ENCODE measurements at places on chromosomes 7 and 10.

- DNase-seq: no peak
Observed at GRCh38 chr10:78658645-78659597, 409.8 kb upstream of the ZMIZ1 start.

GRCh38 chr10:47339759-47340607 lies 8.2 kb upstream of the RBP3 start:
- no peak for DNase-seq

- DNase-seq: peak; percentile 36
Observed at GRCh38 chr7:98423043-98423442, 22.2 kb upstream of the BAIAP2L1 start.

DNA sequence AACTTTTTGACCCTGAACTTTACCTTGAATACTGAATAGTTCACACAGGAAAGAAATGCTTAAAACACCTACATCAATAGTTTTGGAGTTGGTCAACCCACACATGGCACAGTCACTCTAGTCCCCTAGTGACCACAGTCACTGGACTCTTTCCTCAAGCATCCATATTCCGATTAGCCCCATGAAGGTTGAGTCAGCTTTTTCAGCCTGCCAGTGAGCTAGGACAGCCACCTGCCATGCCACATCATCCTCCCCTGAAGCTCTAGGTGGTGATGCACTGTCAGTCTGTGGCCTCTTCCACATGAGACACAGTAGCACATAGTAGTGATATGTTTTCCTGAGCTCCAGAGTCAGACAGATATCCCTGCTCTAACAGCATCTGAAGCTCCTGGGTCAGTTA lies 537.2 kb downstream of the XPNPEP1 start:
- no peak for DNase-seq

DNA sequence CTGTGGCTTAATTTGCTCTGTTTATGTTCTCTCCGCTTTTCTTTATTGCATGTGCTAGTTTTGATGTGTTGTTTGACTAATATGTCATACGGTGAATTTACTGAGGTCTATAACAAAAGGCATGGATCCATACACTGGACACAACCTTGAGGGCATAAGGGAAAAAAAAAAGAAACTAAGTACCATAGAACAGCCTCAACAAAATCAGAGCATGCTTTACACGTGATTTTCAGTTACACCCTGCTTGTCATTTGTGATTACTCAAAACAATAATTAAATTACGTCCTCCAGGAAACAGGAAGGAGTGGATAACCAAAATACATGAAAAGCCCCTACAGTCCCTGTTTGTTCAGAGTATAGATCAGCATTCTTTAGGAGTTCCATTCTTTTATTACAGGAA lies 150.5 kb downstream of the CRPPA start:
- DNase-seq: no peak

DNA sequence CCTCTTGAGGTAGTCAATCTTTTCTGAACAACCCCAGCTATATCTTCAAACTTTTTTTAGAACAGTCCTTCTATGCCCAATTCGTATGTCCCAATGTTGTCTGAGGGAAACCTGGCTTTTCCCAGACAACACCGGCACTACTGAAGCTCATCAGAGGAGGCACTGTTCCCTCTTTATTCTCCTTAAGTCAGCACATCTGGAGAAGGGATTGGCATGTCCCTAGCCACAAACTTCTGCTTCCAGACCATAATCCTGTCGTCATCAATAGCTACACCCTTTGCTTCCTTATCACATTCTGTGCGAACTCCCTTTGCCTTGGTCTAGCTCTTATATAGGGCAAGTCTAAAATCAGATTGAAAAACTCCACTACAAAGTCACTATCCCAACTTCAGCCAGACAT lies 22.9 kb downstream of the PON3 start:
- DNase-seq: no peak

DNA sequence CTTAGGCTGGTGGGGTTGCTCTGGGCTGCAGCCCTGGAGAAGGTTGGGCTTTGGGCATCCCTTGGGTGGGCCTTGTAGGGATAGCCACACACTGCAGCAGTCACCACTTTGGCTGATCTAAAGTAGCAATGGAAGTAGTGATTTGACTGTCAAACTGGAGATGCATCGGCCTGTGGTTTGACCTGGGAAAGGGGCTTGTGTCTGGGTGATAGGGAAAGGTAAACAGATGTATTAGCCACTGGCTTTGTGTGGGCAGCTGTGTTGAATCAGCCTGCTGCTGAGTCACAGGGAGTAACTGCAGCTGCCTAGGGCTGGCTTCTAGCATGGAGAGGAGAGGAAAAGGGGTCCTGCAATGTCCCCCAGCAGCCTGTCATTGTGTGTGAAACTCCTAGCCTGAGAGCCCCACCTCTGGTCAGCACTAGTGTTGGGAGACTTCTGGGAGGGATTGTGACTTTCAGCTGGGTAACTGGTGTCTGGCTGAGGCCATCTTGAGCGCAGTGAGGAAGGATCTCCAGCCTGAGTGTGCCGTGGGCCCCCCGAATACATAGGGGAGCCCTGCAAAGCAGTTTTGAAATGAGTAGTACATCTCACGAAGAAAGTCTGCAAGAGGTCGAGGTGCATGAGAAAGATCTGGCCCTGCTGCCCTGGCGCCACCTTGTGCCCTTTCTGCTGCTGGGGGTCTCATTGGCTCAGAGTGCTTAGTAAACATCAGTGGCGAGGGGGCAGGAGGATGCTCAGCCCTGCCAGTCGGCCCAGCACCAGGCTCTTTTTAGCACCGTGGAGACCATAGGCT lies 117.3 kb downstream of the FANK1 start:
- DNase-seq: peak; percentile 82

DNA sequence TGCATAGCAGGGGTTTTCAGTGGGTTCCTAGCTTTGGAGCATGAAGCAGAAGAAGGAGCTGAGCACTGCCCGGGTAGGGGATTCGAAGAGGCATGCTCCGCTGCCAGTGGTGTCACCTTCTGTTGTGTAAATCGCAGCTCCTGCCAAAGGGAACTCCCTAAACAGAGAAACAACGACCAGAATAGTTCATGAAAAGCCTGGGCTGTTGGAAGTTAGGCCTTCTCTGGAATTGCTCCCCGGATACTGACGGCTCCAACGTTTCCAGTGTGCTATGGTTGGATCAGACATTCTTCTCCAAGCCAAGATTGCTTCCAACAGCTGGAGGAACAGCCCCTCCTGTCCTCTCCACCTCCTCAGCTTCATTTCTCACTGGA lies 546.0 kb upstream of the FZD8 start:
- no peak for DNase-seq

GRCh38 chr10:58385784-58386112 lies 538 bp downstream of the TFAM start:
- peak; percentile 12 for DNase-seq

DNA sequence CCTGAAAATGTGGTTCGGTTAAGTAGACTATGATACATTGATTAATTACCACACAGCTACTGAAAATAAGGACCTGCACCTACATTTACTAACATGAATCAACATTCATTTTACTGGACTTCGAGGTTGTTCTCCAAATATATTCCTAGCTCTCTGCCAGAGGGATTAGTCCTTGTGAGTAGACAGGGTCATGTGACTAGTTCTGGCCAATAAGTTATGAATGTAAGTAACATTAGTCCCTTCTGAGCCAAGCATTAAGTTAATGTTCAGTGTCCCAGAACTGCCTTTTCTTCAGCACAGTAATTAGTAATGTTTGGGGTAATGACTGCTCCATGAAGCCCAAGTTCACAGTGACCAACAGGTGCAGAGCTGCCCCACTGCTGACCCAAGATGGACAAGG lies 9.2 kb downstream of the ITIH5 start:
- DNase-seq: no peak

GRCh38 chr7:108492742-108493141 lies 33.2 kb downstream of the PNPLA8 start:
- DNase-seq: no peak

- no peak for DNase-seq
Observed at GRCh38 chr10:3486346-3487065, 298.5 kb downstream of the KLF6 start.

GRCh38 chr7:106604303-106604924 lies 56.5 kb downstream of the CCDC71L start:
- no peak for DNase-seq

GRCh38 chr7:89123871-89124270 lies 328.3 kb upstream of the TEX47 start:
- DNase-seq: no peak

GRCh38 chr10:100653957-100654781 lies 91.2 kb upstream of the PAX2 start:
- peak; percentile 50 for DNase-seq

GRCh38 chr7:143395187-143396149 lies 13.2 kb downstream of the EPHA1 start:
- DNase-seq: no peak

- no peak for DNase-seq
Observed at GRCh38 chr10:3763035-3763456, 22.0 kb downstream of the KLF6 start.

DNA sequence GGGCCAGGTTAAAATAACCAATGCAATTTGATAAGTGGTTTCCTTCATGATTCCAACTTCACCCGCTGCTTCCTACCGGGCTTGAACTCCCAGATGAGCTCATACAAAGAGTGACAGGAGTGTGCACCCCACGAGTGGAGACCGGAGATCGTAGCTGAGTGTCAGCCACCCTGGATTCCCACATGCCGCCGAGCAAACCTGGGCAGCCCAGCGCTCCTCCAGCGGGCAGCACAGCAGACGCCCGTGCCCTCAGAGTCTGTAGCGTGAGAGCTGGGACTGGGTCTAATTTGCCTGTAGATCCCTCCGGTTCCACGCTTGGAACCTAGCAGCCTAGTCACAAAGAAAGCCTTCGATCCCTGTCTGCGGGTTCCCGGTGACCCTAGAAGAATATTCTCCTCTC lies 476.1 kb upstream of the MGMT start:
- DNase-seq: no peak

DNA sequence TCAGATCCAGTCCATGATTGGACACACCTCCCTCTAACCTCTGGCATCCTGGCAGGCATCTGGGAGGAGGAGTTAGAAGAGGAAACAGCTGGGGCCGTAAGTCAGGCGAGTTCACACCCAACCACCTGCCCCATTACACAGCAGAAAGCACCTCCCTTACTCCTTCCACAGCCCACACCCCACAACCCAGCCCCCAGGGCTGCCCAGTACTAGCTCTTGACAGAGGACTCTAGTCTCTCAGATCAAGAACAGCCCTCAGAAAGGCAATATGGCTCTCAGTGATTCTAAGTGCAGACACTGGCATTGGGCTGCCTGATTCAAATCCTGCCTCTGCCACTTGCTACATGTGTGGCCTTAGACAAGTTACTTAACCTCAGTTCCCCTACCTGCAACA lies 34.1 kb downstream of the KCNMA1 start:
- peak; percentile 17 for DNase-seq

GRCh38 chr7:13262929-13263530 lies 575.6 kb downstream of the ARL4A start:
- peak; percentile 50 for DNase-seq

GRCh38 chr7:25812086-25812850 lies 339.7 kb upstream of the NFE2L3 start:
- no peak for DNase-seq

- no peak for DNase-seq
Observed at GRCh38 chr10:78778444-78779338, 290.1 kb upstream of the ZMIZ1 start.

DNA sequence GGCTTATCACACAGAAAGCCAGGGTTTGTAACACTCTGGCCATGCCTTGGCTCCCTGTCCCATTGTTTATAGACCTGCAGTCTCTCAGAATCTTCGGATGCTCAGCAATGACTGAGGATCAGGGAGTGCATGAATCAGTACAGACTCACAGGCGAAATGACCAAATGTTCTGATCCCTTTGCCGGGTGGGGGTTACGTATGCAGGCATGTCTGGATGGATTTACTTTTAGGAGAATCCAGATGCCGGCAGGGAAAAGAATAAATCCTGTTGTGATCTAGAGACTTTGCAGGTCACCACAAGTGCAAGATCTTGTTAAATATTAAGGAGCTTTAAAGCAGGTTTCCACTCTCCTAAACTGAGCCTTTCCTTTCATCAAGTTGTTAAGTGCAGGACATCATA lies 149.5 kb downstream of the SFMBT2 start:
- peak; percentile 42 for DNase-seq

- DNase-seq: no peak
Observed at GRCh38 chr10:69968830-69969229, 83.8 kb upstream of the MACROH2A2 start.

DNA sequence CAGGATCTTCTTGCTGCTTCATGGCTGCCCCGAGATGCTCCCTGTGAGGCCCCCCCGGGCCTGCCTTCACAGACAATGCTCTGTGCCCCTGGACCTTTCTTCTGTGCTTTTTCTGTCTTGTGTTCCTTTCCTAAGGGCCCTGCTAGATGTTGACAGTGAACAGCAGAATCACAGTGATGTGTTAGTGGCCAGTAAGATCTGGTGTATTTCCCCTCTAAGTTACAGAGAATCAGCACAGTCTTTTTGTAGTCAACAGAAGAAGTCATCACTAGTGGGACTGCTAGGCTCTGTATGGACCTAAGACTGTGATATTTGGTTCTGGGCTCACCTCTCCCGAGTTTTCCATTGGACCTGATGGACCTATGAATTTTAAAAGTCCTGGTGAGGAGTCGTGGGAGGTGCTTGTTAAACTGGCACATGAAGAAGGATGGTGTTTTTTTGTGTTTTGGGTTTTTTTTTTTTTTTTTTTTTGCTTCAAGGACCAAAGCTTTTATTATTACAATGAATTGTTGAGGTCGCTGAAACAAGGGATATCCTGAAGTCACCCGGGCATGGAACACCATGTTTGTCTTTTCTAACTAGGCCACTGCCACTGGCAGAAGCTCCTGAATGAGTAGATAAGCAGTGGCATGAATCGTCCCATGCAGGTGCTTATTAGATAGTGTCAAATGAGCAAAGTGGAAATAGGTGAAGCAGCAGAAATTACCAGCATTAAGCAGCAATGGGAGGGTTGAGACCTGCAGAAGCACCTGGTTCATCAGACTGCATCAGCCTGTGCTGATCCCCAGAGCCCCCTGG lies 194.8 kb downstream of the CELF2 start:
- no peak for DNase-seq

GRCh38 chr7:106610996-106611886 lies 49.7 kb downstream of the CCDC71L start:
- no peak for DNase-seq

DNA sequence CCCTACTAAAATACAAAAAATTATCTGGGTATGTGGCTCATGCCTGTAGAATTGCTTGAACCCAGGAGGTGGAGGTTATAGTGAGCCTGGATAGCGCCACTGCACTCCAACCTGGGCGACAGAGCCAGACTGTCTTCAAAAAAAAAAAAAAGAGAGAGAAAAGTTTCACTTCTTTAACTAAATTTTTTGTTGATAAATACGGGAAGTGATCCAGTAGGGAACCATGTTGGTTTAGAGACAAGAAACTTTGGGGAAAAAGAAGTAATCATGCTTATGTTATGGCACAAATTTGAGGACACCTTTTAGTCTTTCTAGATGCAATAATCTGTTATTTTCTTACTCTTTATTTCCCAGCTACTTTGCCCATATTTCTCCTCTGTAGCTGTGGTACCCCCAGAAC lies 309.7 kb downstream of the TYW1 start:
- DNase-seq: no peak

All from fibroblast of upper back skin (primary cell).